ENCODE measurements at places on chromosomes 4 and X. TPM values are rescaled to one million over a fixed set of nuclear protein-coding genes. Genes with fewer than 3 reads are reported as not detected.

- DNase-seq, result no peak
Observed at GRCh38 chrX:154049209-154050112, 29.8 kb upstream of the IRAK1 start.

DNA sequence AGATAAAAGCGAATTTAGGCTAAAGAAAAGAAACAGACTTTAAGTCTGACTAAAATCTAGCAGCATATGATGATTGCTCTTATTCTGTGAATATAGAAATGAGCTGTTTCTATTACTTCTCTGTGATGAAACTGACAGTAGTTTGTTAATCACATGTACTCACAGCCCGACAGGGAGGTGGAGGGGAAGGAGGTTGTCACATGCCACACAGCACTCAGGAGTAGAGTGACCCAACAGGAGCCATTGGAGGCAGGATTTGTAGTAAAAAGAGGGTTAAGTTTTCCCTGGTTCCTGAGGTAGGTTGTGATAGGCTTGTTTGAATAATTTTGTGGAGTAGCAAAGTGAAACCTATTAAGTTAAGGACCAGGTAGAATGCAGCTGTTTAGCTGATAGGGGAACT is 495.9 kb downstream of the CENPC start:
- DNase-seq, result no peak

DNA sequence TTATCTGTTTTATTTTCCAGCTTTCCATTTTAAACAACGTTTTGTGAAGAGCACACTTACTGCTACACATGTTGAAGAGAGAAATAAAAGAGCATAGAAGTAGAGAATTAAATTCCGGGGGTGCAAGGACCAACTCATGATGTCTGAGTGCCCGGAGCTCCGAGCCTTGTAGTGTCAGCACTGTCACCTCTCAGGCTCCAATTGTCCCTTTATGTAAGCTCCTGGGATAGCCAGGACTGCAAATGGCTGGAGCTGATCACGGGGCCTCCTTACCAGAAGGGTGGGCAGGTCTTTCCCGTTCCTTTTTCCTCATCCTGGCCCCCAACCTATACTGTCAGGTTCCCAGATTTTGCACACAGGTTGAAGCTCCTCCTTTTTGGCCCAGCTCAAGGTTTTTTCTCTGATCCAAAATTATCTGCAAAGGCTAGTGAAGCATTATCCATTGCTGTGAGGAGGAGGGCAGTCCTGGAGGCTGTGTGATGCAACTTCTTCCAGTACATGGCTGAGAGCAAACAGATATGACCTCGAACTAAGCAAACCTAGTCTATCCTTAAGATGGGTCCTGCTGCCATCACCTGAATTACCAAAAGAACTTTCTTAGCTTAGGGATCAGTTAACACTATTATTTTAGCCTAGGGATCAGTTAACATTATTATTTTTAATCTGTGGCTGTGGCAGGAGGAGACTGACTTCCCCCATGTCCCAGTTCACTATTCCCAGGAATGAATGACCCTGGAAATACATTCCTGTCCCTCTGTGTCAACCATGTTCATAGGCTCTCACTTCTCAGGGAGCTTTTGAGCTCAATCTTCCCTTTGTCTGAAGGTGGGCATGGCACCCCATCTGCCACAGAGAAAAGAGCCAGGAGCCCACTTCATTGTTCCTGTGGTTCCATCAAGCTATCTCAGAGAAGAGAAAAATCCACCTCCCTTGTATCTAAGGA is at the start of gene FGG:
FGG (minus strand) TSS at position 185 of the 943 bp plus-strand sequence; CDS start at position 138, 47 bp downstream.
- DNase-seq, result no peak

DNA sequence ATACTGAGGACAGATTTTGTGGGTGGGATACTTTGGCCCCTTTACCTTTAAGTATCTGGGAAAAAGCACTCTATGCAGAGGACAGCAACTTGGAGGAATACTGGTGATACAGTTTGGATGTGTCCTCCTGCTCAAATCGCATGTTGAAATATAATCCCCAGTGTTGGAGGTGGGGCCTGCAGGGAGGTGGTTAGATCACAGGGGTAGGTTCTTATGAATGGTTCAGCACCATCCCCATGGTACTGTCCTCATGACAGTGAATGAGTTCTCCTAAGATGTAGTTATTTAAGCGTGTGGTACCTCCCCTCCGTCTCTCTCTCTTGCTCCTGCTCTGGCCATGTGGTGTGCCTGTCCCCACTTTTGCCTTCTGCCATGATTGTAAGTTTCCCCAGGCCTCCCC is 24.6 kb downstream of the GPAT3 start:
- no peak for DNase-seq

The WDR17 gene
- 0.86 TPM for total RNA-seq

DNA sequence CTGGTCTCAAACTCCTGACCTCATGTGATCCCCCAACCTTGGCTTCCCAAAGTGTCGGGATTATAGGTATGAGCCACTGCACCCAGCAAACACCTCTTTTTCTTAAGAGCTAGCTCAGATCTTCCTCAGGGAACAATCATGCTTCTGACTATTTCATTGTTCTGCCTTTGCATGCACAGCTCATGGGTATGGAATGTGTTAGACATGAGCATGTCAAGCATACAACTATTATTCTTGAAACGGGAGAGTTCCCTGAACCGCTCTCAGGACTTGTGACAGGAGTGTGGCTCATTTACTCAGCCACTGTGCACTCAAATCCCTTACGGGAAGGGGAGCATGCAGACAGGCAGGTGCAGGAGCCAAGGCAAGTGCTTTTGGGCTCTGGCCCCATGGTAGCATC is 231.7 kb upstream of the TAPT1 start:
- peak; percentile 66 for DNase-seq

DNA sequence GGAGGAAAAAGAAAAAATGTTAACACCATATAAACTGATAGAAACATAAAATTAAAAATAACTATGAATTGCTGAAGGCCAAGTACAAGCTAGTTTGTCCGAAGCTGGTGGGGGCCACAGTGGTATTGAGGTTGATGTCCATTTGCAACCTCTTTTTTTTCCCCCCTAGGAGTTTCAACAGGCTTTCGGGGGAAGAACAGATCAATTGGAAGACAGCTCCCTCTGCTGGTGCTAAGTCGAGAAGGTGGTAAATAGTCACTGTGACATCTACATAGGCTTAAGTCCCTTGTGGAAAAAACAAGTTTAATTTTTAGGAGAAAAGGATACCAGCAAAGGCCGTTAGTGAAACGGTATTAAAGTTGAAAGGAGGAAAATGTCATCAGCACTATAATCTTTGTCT is 115.7 kb upstream of the ZXDA start:
- peak; percentile 48 for DNase-seq

The SULT1B1 gene
- not detected for total RNA-seq

GRCh38 chrX:93741811-93742210 is 67.8 kb downstream of the FAM133A start:
- DNase-seq, result no peak

The DDIT4L gene
- 2.7 TPM for total RNA-seq

The GC gene
- not detected for total RNA-seq

The POLN gene
- 0.44 TPM for total RNA-seq

DNA sequence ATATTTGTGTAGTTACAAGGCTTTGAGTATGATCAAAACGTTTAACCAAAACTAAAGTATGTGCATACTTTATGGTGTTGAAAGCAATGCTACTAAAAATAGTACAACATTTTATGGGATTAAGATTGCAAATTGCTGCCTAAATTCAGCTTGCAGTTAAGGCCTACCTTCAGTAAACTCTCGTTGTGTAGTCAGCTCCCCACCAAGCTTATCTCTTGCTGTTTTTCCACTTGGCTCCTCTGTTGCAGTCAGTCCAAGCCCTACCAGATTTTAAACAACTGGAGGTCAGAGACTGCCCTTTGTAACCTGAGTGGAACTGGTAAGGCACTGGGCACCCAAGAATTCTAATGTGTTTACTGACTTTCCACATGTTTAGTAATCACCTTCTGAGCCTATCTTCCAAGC is 25.7 kb downstream of the AFF1 start:
- DNase-seq, result peak; percentile 37

- DNase-seq, result no peak
Observed at GRCh38 chr4:182538031-182538430, 294.8 kb downstream of the TENM3 start.

DNA sequence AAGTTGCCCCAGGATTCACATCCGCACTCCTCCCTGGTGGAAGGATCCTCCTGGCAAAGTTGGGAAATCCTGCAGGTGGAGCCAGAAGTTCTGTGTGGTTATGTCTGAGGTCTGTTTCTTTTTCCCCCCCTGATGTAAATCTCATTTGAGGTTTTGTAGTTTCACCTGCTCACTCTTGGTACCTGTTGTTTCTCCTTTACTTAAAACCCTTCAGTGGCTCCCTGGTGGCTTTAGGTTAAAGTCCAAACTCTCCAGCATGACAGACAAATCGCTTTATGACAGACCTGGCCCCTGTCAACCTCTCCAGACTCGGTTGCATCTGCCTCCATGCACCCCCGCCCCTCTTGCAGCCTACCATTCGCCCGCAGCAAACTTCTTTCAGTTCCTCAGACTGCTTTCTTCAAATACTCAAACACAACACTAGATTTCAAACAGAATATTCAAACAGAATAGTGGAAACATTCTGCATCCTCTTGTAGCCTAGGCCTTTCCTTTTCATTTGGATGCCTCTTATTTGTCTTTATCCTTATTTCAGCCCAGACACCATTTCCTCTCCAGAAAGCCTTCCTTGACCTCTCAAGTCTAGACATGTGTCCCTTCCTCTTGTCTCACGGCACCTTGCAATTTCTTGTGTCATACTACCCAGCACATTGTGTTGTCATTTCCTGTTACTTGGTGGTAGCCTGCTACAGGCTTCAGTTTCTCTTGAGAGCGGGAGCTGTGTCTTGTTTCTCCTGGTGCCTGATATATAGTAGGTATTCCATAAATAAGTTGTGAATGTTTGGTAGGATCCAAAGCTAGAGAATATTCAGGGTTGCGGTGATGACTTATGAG is 24.8 kb downstream of the IL13RA1 start:
- DNase-seq, result no peak

GRCh38 chr4:134343656-134344055 is 142.1 kb upstream of the PABPC4L start:
- no peak for DNase-seq

The ATP1B4 gene
- total RNA-seq, result not detected

GRCh38 chr4:120130786-120131185 is 64.1 kb upstream of the MAD2L1 start:
- DNase-seq, result no peak

DNA sequence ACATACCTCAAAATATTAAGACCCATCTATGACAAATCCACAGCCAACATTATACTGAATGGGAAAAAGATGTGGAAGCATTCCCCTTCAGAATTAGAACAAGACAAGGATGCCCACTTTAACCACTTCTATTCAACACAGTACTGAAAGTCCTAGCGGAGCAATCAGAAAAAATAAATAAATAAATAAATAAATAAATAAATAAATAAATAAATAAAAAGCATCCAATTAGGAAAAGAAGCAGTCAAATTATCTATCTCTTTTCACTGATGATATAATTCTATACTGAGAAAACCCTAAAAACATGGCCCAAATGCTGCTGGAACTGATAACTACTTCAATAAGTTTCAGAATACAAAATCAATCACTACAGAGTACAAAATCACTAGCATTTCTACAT is 67.5 kb downstream of the PRR32 start:
- no peak for DNase-seq

The CXCL8 gene
- total RNA-seq, result 33.1 TPM

GRCh38 chrX:24350217-24350616 is 10.2 kb upstream of the SUPT20HL1 start:
- DNase-seq, result no peak

- no peak for DNase-seq
Observed at GRCh38 chr4:130056286-130056685, 960.3 kb downstream of the C4orf33 start.

The TBC1D8B gene
- 9.5 TPM for total RNA-seq

DNA sequence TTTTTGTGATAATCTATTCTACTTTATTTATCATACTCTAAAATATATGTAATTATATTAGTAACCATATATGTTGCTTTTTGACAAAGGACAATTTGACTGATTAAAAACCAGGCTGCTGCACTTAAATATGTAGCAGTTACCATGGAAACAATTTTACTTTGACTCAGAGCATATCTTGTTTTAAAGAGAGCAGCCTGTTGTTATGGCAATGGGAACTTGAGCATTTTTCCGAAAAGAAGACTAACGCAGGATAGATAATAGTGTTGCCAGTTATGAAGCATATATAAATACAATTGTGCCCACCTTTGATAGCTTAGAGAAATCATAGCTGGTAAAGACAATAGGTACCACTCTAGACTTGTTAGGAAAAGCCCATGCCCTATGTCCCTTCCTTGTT is 283.0 kb downstream of the GASK1B start:
- DNase-seq, result no peak

DNA sequence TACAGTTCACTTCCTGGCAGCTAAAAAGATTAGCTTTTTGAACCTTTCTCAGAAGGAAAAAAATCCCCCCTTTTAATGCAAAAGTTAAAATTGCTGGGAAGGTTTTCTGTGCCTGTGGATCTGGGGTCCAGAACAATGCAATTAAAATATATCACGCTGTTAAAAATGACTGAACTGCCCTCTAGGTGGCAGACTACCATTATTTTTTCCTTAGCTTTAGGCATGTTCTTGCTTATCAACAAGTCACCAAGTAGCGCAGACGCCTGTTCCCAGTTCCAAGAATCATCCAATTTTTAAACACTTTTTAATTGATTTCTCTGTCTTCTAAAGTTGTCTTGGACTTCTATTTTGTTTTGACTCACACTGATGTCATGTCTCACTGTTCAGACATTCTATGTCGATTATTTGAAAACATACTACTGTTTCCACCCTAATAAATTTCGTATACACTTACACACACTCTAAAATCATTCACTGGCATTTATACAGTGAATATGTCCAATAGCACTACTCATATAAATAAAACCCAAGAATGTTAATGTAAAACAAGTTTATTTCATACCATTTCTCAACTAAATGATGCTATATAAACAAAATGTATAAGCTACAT is 661.6 kb downstream of the RAPGEF2 start:
- peak; percentile 58 for DNase-seq

DNA sequence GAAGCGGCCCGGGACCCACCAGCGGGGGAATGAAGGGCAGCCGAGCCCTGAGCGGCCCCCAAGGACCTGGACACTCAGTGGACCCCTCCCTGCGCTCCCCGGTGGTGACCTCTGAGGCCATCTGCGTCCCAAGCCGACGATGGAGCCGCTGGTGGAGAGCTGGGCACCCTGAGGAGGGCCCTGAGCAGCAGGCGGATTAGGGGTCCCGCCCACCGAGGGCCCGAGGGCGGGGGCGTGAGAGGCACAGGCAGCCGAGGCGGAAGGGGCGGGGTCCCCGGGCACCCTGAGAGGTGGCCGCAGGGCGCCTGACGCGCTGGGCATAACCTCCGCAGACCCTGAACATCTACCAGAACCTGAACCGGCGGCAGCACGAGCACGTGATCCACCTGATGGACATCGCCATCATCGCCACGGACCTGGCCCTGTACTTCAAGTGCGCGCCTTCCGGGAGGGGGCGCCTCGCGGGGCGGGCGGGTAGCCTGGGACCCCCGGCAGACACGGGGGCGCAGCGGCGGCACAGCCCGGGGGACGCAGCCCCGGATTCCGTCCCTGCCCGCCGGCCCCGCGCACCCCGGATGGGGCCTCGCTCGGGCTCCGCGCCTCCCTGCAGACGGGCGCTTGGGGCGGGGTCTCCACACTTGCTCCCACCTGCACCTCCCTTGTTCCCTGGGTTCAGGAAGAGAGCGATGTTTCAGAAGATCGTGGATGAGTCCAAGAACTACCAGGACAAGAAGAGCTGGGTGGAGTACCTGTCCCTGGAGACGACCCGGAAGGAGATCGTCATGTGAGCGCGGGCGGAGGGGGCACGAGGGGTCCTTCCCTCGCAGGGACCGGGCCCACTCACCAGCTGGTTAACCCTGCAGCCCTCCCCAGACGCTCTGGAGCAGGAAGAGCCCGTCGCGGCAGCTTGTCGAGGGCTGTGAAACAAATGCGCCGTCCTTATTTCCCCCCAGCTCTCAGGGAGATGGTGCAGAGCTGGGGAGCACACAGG is 10.3 kb downstream of the ATP5ME start:
- DNase-seq, result no peak

The APLN gene
- total RNA-seq, result 2.1 TPM
